GM13976 (cell line): ENCODE measurements at places on chromosomes 12 and 14.

GRCh38 chr14:59046746-59047145, 141.7 kb upstream of the DAAM1 start:
- DNase-seq, result no peak

DNA sequence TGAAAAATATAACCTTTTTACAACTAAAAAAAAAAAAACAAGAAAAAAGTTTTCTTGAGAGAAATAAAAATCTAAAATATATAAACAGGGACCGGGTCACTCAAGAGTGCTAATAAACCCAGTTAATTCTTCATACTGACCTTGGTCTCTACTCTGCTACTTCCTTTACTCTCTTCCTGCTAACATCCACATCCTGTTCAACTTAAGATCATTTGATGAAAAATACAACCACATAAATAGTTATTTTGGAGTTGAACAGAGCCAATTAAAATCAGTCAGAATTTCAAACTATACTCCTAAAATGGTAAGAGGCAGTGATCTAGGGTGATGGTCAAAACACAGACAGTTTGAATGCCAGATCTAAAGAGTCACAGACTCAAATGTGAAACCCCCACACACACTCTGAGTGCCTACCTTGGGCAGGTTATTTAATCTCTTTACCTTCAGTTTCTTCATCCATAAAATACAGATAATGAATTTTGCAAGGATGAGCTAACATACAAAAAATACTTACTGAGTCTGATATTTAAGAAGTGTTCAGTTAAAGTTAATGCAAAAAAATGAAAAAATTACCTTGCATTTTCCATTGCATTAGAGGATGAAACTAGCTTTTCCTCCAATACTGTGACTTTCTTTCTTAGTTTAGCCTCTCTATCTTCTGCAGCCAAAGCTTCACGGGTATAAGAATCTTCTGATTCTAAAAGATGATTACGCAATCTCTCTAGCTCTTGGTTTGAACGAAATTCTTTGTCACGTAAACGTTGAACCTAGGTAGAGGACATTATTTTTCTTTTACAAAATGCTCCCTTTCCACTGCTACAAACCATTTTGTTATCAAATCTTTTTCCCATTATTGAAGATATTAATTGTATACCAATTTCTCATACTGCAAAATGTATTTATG, 40.9 kb downstream of the TRIP11 start:
- DNase-seq, result no peak

GRCh38 chr12:52404951-52405350, 1.2 kb downstream of the KRT82 start:
- no peak for DNase-seq

GRCh38 chr12:53807322-53807860, 55.6 kb upstream of the CISTR start:
- no peak for DNase-seq

- no peak for DNase-seq
Observed at GRCh38 chr12:55955800-55956508, 9.9 kb downstream of the PMEL start.

- DNase-seq, result no peak
Observed at GRCh38 chr12:92049403-92049802, 96.2 kb downstream of the BTG1 start.

DNA sequence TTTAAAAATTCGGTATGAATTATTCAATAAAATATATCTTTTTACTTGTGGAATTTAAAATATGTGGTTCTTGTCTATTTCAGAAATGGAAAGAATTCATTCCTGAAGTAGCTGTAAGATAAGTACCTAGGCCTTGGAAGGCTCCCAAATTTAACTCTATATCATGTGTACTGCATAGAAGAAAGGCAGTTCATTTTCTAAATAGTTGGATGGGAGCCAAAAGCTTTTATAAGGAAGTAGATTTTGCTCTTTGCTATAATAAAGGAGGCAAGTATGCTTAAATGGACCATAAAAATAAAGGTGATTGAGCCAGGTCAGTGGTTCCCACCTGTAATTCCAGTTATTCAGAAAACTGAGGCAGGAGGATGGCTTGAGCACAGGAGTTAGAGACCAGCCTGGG, 187.5 kb downstream of the ATXN7L3B start:
- DNase-seq, result no peak

- DNase-seq, result no peak
Observed at GRCh38 chr14:91770185-91770584, 38.3 kb upstream of the CATSPERB start.

- no peak for DNase-seq
Observed at GRCh38 chr12:65565601-65566560, 258.4 kb upstream of the HMGA2 start.

DNA sequence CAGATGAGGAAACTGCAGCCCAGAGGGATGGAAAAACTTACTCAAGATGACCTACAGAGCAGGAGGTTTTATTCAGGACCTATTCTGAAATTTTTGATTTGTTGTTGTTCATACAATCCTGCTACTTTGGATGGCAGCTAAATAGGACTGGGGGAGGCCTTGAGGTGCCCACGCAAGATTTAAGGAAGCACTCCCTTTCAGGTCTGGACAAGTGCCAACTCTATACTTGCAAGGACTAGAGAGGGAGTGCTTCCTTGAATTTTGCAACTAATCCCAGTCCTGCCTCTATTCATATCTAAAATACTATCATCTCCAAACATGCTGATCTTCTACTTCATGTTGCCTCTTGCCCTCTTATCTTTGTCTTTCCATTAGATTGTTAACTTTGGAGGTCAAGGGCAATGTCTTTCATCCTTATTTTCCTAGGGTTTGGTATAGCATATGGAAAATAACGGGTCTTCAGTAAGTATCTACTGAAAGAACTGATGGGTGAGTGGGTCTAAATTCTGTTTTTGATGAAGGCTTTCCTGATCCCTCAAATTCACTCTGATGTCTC, 28.6 kb upstream of the PPM1H start:
- DNase-seq, result no peak

DNA sequence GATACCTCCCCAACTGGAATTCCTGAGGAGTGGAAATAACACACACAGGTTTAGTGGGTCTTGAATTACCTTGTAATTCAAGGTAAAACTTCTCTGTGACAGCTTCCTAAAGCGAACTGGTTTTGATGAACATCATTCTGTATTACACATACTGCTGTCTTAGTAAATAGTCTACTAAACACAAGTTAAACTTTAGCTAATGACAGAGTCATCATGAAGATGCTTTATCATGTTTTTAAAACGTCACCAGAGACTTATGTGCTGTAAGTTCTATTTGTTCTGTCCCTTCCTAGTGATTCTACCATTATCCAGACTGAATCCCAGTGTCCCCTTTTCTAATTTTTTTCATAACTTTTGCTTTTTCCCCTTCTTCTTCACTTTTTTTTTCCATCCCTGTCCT, 11.6 kb upstream of the GXYLT1 start:
- no peak for DNase-seq

DNA sequence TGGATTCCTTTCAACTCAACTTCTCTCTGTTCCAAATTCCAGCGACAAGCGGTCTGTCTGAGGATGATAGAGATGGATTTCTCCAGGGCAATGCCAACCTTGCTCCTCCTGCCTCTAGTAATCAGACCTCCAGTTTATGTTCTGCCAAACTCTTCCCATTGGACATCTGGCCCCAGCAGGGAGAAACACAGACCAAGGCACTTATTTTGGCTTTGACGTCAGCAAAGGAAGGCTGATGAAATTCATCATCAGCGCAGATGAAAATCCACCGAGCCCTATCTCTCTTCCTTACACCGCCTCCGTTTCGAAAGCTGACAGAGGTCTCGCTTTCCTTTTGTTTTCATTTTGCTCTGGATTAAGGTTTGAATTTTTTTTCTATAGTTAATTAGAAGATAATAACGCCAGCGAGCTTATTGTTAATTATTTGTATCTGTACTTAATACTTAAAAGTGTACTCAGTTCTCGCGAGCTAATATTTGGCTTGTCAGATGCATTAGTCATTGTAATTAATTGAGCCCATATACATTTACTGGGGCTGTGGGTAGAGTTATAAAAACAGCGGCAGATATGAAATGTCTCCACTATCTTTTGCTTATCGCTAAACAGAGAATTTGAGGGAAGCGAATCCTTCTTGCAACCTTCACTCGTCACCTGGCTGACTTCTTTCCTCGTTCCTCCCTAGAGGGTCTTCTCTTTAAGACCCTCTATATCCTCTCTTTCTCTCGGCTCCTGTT, 35.9 kb upstream of the MED13L start:
- DNase-seq, result no peak
